ENCODE measurements at places on chromosomes 5 and 9.

GRCh38 chr5:147686421-147686820 lies 96.1 kb downstream of the JAKMIP2 start:
- no peak for DNase-seq

GRCh38 chr5:60287174-60287771 lies 393.7 kb upstream of the PDE4D start:
- peak; percentile 88 for DNase-seq

DNA sequence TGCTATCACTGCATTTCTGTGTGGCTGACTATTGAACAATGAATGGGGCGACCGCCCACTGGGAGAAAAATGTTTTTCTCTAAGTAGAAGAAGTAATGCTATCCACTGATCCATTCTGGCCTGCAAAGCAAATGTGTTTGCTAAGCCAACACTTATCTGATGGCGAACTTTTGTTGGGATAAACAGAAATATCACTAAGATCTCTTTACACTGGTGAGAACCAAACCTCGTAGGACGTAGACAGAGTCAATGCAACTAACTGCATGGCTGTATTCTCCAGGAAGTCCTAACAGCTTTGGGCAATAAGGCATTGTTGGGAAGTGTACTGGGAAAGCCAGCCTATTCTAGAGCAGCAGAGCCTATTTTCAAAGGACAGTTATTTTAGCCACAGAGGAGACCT lies 77.7 kb downstream of the ANKH start:
- no peak for DNase-seq

DNA sequence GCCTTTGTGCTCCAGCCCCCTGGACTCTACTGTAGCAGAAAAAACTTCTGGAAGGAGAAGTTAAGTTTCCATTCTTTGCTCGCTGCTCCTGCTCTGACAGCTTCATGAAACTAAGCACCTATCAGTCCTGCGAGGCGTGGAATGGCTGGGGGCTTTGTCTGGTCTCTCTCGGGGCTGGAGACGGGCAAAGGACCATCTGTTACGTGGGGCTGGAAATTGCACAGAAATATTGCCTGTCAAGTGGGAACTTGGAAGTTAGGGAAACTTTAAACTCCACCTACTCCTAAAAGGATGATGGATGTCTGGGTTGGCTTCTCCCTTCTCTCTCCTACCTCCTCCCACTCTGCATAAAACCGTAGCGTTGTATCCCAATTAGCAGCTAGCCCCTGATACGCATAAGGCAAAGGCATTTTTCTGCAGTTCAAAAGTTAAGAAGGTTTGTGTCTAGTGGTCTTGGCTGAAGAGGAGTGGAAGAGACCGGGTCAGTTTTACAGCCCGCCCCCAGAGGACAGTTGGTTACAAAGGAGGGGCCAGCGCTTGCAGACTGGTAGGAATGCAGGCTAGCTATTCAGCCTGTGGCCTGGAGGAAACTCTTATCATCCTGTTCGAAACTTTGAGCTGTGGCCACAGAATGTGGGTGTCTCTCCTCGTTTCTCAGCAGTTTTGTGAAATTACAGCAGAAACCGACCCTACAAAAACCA lies 1.3 kb downstream of the FBXL7 start:
- no peak for DNase-seq

GRCh38 chr5:91110686-91111085 lies 272.4 kb downstream of the ARRDC3 start:
- DNase-seq = no peak

- no peak for DNase-seq
Measured at GRCh38 chr5:94674490-94675382, 56.3 kb downstream of the SLF1 start.

DNA sequence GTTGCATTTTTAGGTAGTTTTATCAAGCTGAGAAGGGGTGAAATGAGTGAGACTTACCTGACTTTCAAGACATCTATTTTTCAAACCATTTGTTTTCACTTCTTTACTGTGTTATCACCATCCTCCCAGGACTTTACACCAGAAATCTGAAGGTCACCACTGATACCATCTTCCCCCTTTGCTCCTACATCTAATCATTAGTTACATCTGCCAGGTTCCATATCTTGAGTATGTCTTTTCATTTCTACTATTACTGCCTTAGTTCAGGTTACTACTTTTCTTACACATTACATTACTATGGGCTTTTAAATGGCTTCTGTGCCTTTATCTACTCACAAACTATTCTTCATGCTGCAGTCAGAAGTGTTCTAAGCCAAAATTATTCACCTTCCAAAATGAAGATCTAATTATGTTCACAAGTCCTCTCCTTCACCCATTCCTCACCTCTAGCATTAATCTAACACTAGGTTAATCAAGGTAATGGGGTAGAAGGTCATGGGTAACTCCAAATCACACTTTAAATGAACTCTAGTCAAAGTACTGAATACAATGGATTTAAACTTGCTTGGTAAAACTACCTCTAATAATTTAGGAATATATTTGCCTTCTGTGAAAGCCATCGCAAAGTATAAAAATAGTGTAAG lies 2.1 kb upstream of the HSDL2 start:
- DNase-seq = no peak

DNA sequence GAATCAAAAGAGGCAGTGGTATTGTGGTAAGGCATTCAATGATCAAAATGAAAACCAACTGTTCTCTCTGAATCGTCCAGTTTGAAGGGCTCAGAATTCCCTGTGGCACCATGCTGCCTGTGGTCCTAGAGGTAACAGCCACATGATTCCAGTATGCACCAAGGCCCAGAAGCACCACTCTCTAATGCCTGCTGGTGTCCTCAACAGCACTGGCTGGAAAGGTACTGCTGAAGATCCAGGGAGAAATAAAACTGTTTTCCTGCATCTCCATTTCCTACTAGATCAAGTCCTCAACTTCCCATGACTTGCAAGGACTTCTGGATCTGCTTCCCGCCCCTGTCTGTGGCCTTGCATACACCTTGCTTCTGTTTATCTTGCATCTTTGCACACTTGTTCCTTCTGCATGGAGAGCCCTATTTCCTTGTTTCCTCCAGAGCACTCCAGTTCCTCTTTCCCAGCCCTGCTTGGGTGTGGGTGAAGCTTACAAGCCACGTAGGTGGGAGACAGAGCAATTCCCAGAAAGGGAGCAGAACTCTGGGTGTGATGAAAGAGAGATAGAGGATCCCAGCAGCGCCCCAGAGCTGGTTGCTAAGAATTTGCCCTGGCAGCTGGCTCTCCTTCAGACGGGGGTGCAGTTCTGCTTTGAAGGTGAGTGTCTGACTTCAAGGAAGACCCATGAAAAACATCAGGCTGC lies 41.0 kb upstream of the EQTN start:
- peak; percentile 57 for DNase-seq

- DNase-seq = no peak
Measured at GRCh38 chr9:19550009-19550408, 141.2 kb downstream of the ACER2 start.

DNA sequence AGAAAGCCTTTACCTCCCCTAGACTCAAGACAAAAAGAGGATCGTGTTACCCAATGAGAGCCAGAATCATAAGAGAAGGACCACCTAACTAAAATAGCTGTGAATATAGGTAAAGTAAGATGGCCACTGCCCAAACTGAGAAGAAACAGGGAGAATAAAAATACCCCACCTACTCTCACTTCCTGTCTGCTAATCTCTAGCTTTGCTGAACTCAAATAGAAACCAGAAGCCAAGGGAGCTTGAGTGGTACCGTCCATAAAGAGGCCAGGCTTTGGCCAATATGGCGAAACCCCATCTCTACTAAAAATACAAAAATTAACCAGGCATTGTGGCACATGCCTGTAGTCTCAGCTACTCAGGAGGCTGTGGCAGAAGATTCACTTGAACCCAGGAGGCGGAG lies 123.0 kb upstream of the FST start:
- peak; percentile 85 for DNase-seq

DNA sequence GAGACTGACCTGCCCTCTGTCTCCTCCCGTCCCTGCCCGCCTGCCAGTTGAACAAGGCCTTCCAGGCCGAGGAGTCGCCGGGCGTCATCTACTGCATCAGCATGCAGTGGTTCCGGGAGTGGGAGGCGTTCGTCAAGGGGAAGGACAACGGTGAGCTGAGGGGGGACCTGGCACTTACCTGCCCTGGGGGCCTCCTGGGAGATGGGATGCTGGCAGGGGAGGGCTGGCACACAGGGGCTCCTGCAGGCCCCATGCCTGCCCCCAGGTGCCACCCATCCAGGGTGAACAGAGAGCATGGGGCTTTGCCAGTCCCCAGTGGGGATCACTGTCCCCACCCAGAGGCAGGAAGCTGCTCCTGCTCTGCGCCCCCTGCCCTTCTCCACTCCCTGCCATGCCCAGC lies 43.0 kb downstream of the USP20 start:
- DNase-seq = no peak

DNA sequence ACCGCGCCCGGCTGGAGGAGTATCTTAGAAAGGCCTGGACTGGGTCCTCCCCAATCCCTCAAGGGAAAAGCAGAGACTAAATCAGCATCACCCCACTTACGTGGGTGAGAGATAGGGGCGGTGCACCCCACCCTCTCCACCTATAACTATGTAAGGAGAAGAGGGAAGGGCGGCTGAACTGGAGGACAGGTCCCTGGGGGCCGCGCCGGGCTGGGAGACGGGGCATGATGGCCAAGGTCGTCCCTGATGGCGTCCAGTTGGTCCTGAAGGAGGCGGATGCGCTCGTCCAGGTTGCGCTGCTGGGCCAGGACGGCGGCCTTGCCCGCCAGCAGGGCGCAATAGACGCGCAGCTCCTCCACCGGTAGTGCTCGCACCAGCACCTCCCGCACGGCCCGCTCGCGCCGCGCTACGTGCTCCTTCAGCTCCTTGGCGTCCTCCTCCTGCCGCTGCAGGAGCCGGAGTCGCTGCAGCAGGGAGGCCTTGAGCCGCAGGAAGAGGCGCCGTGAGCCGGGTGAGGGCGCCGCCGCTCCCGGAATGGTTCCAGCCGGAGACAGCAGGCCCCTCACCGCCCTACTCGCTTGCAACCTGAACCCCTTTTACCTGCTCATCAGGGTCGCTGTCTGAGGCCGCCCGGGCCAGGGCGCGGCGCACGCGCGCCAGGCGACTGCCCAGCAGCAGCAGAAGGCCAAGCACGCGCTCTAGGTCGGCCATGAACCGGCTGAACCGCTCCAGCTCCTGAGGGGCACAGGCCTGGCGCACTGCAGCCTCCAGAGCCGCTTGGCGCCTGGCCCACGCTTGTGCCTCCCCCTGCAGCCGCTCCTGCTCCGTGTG lies 7.6 kb downstream of the SHROOM1 start:
- DNase-seq = no peak

DNA sequence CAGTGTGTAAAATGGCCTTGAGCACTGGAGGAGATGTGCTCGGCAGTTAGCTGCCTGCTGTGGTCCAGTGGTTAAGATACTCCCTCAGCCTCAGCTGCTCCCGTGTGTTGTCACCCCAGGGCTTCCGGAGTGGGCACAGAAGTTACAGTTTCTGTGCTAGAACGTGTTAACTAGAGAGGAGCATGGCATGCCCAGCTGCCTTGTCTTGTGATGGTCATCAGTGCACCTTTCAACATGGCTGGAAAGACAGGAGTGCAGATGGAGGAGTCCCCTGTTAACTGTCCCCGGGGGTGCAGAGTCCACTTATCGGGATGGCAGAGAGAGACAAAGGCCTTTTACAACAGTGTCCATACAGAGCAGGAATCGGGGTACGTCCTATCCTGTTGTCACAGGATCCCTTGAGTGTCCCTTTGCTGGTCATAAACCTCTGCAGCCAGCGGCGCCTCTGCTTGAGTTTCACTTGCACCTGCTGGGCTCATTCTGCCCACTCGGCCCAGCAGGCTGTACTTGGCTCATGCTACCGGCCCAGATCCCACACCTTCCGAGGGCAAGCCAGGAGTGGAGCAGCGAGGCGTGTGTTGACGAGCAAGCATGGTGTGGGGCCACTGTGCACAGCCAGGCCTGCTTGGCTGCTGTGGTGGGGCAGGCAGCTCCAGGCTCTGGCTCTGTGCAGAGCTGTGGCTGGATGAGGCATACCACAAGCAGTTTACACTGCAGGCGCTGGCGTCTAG lies 112.6 kb downstream of the EHMT1 start:
- no peak for DNase-seq

DNA sequence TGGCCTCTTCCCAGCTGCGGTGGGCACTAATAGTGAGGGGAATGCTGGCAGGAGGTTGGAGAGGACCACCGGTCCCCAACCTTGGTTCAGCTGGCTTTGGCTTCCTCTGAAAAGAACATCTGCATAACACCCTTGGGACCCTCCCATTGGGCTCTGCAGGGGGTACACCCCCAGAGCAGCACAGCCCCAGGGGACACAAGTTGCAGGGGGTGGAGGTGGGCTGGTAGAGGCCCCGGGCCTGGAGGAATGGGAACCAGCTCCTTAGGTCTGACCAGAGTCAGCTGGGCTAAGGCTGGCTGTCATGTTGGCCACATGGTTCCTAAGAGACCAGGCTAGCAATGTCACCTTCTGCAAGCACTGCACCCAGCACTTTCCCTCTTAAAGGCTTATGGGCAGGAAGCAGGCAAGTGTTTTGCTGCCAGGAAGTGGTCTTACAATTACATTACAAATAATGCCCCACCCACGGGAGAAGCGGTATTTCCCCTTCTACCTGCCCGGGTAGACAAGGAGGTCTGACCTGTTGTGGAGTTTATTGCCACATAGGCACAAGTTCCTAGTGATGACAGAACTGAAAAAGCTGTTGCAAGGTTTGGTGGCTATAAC lies 18.1 kb downstream of the GCNT4 start:
- no peak for DNase-seq

- no peak for DNase-seq
Measured at GRCh38 chr5:156134216-156134615, 192.7 kb upstream of the SGCD start.

DNA sequence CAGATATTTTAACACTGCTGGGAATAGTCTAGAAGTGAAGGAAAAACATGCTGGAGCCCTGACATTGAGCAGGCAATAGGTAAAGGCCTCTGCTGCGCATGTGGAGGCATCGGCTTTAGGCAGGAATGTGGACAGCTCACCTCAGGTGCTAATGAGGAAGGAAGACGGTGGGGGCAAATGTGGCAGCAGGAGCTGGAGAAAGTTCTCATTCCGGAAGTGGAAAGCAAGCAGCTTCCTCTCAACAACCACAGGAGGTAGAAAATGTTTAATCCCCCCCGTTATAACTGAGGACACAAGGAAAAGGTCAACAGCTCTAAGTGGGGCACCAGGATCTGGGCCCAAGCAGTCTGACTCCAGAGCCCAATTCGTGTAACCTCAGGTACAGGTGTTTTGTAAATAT lies 7.6 kb upstream of the RPS14 start:
- peak; percentile 41 for DNase-seq

DNA sequence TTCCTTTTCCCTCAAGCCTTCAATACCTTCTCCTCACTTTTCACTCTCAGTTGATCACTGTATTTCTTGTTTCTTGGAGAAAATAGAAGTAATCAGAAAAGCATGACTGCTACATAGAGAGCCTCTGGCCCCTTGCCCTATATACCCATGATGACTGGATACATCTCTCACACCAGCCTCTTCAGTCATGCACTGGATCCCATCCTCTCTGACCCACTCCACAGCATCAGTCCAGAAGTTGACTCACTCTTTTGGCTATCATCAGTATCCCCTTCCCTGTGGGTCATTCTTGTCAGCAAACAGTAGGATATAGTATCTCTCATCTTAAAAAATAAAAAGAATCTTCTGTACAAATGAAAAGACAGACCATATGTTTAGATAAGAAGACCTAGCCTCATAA lies 32.9 kb downstream of the PTCD2 start:
- no peak for DNase-seq
